ENCODE measurements at places on chromosomes 7 and 10.

GRCh38 chr10:36606234-36606839 is 519.1 kb upstream of the ANKRD30A start:
- DNase-seq = no peak

GRCh38 chr10:13511409-13511808 is 17.4 kb downstream of the BEND7 start:
- no peak for DNase-seq

DNA sequence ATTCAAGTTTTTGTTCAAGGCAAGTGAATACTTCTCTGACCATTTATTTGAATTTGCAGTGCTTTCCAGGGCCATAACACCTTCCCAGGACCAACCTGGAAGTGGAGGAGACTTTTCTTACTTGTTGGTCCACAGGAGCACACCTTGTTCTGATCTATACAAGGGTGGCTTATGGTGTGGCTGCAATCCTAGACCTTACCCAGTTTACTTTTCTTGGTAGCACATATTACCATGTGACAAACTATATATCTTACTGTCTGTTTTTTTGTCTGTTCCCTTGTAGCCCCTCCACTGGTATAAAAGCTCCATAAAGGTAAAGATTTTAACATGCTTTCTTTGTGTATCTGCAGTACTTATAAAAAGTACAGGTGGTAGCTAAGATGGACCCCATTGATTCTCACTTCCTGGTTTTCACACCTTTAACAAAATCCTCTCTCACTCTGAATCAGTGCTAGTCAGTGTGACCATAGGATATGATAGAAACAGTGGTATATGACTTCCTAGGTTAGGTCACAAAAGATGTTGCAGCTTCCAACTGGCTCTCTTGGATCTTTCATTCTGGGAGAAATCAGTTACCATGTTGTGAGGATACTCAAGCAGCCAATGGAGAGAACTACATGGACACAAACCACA is 5.6 kb upstream of the ASB4 start:
- no peak for DNase-seq

DNA sequence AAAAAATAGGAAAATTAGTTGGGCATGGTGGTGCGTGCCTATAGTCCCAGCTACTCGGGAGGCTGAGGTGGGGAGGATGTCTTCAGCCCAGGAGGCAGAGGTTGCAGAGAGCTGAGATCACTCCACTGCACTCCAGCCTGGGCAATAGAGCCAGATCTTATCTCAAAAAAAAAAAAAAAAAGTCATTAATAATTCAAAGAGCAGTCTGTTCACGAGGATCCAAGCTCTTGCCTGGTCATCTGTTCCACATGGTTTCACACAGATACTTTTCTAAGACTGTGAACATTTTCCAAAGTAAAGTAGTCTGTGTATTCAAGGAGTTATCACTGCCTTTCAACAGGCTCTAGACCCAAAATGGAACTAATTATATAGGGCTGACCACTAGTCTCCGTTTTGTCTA is 86.9 kb downstream of the ZNF277 start:
- DNase-seq = no peak

DNA sequence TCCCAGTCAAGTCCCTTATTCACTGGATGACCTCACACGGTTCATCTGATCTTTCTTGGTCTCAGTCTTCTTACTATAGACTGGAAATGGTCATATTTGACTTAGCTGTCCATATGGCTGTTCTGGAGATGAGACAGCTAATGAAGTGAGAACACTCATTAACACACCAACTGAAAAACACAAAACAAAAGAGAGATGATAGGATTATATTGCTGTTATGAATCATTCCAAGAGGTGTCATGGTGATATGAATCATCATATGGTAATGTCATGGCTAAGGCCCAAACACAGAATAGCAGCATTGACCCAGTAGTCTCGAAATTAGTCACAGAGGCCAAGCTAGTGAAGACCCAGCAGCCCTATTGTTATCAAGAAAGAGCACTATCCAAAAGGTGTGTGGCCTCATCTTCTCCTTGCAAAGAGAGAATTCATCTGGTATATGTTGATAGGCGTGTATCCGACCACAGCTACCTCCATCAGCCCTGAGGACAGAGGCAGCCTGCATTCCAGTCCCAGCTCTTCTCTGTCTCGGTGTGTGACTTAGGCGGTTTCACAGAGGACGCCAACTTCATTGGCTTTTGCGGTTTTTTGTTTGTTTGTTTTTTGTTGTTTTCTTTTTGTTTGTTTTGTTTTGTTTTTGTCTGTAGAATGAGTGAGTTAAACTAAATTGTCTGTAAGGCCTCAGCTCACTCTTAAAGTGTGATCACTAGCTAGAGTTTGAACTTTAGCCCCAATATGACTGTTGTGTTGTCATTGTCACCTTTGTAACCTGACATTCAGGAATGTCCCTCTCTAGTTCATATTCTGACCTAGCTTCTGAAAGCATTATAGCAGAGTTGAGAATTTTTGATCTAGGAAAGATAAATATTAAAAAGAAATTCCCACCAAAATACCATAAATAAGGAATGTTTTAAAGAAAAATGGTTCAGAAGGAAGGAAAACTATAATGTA is 97.4 kb upstream of the PDCD4 start:
- peak; percentile 47 for DNase-seq

- no peak for DNase-seq
Measured at GRCh38 chr7:142962991-142963390, 828 bp upstream of the KEL start.

DNA sequence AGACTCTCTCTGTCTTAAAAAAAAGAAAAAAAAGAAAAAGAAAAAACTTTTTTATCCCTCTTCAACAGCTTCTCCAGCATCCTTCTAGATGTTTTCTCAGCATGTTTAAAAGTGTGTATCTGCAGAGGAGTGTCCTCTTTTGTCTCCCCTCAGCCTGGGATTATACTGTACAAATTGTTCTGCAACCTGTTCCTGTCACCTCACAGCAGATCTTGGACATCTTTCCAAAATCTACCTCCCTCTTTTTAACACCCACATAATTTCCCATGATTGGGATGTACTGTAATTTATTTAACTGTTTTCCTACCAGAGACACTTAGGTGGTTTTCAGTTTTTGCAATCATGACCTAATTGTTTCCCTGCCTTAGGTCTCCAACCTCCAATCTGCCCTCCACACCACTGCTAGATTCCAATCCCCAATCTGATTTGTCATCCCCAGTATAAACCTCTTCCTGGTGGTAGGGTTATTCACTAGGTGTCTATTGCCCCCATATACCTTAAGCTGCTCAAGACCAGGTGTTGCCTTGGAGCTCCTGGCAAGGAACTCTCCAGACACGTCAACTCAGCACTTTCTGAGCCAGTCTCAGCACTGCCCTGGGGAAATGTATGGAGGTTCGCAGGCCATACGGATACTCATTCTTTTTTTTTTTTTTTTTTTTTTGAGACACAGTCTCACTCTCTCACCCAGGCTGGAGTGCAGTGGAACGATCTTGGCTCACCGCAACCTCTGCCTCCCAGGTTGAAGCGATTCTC is 17.6 kb upstream of the DDIT4 start:
- DNase-seq = no peak

- no peak for DNase-seq
Measured at GRCh38 chr7:135158141-135158655, 10.3 kb downstream of the TMEM140 start.

DNA sequence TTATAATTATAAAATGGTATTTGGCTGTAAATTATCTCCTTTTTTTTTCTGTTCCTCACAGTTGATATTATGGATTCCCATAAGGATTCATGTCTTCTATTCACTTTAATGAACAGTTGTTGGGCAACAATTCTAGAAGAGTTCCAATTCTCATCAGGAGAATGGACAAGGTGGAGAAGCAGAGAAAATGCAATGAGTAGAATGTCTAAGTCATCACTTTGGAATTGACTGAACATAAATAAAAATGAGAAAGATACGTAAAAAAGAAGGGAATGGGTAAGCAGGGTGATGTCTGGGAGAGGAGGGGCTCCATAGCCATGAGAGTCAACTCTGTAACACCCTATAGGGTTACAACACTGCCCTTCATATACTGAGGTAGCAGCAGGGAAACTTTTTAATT is 1.8 kb upstream of the CAV2 start:
- no peak for DNase-seq

DNA sequence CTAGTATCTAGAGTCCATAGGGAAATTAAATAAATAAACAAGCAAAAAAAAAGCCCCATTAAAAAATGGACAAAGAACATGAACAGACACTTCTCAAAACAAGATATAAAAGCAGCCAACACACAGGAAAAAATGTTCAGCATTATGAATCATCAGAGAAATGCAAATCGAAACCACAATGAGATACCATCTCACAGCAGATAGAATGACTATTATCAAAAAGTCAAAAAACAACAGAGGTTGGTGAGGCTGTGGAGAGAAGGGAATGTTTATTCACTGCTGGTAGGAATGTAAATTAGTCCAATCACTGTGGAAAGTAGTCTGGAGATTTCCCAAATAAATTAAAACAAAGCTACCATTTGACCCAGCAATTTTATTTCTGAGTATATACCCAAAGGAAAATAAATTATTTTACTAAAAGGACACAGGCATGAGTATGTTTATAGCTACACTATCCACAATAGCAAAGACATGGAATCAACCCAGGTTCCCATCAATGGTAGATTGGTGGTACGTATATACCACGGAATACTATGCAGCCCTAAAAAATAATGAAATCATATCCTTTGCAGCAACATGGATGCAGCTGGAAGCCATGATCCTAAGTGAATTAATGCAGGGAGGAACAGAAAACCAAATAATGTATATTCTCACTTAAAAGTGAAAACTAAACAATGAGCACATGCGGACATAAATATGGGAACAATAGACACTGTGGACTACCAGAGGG is 366.5 kb upstream of the SEMA3C start:
- DNase-seq = no peak

GRCh38 chr7:87574630-87575029 is 26.1 kb downstream of the ABCB1 start:
- DNase-seq = no peak

GRCh38 chr7:117219485-117219884 is 103.4 kb downstream of the WNT2 start:
- DNase-seq = no peak

GRCh38 chr10:90804354-90804753 is 53.5 kb downstream of the HTR7 start:
- DNase-seq = no peak

GRCh38 chr10:100043796-100044195 is 34.0 kb upstream of the DNMBP start:
- DNase-seq = no peak

DNA sequence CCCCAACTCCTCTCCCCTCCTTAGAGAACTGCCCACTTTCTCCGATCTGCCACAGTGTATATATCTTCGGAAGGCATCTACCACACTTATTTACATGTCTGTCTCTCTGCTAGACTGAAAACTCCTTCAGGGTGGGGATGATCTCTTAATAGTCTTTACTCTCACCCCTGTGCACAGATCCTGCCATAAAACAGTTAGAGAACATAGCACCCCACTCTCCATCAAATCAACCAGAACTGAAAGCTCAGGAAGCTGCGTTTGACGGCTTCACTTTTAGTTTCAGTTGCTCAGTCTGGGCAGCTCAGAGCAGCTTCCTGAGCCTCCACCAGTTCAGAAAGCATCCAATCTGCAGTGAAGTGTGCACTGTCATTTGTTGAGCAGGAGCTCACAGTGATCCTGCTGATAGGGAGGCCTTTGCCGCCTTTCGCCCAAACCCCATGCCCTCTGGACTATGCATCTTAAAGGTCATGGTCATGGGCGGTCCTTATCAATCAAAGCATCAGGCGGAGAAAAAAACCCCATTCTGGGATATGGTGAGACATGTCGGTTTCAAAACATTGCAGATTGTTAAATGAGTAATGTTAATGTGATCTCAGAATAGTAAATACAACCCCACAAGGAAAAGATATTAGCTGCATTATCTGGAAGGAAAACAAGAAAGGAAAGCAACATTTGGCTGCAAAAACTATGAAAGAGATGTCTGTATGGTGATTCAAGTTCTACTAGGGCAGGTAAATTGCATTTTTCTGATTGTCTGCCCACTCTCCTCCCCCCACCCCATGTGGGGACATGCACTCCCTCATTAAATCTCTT is 167.1 kb upstream of the ADO start:
- peak; percentile 41 for DNase-seq

GRCh38 chr7:42128703-42129102 is 108.3 kb downstream of the GLI3 start:
- no peak for DNase-seq

- DNase-seq = no peak
Measured at GRCh38 chr10:1200866-1201807, 145.0 kb downstream of the WDR37 start.

- no peak for DNase-seq
Measured at GRCh38 chr7:46566097-46566774, 645.2 kb upstream of the IGFBP3 start.

- no peak for DNase-seq
Measured at GRCh38 chr7:27663989-27664331, 1.3 kb upstream of the HIBADH start.

DNA sequence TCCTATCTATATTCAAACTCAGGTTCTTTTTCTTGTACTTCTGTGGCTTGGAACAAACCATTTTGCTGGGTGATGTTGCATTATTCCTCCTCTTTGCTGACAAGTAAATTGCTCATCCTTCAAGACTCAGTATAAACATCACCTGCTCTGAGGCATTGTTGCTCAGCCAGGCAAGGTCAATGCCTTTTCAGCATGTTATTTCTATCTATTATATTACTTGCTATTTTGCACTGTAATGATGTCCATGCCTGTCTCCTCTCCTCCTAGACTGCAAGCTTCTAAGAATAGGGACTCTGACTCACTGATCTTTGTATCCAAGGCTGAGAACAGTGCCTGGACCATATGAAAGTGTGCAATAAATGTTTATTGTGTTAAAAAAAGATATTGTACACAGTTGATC is 293.8 kb downstream of the RNLS start:
- DNase-seq = no peak

DNA sequence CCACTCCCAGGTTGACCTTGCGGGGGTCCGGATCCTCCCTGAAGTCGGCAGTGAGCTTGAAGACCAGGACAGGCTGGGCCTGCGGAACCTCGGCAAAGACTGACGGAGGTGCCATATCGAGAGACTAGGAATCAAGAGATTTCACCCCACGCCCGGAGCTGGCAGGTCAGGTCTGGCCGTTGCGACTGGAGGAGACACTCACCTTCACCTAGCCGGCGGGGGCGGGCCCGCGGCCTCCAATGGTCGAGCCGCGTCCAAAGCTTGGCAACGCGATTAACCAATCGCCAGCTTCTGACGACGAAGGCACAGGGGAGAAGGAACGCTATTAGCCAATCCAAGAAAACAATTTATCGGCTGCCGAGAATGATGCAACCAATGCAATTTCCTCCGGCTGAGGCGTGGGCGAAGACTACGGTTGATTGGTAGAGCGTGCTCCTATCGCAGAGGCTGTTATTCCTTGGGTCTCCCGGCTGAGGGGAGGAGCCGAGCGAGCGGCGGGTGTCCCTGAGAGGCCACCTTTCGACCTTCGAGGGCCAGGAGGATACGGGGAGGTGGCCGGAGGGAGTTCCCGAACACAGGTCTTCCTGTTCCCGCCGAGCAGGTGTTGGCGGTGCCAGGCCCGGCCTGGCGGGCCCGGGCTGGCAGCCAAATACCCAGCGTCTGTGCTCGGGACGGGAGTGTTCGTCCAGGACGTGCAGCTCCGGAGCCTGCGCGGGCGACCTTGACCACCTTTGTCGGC is at the start of gene GOT1:
Gene GOT1 (minus strand): TSS at position 174 of the 739 bp plus-strand sequence. CDS start 59 bp downstream, at position 115.
- peak; percentile 94 for DNase-seq

All from stimulated activated CD4-positive, alpha-beta T cell treated with anti-CD3 and anti-CD28 coated beads, TNF-alpha, amount 100 ng/mL, for 48 hours (primary cell).